WERI-Rb-1 (cell line): ENCODE measurements at places on chromosomes 2 and 18.

DNA sequence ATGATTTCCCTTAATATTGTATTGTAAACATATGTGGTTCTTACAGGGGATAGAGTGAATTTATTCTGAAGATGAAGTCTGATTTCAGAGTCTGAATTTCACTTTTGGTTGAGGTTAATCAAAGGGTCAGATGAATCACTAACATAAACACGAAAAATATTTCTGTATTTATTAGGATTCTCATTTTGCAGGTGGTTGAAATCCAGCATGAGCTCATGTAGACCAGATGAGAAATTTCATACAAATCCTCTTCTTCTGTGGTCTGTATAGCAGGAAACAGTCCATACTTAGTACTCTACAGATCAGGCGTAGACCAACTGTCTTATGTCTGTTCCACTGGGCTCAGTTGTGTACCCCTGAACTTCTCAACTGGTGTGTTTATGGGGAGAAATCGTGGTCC, 157.8 kb downstream of the BABAM2 start:
- no peak for DNase-seq

DNA sequence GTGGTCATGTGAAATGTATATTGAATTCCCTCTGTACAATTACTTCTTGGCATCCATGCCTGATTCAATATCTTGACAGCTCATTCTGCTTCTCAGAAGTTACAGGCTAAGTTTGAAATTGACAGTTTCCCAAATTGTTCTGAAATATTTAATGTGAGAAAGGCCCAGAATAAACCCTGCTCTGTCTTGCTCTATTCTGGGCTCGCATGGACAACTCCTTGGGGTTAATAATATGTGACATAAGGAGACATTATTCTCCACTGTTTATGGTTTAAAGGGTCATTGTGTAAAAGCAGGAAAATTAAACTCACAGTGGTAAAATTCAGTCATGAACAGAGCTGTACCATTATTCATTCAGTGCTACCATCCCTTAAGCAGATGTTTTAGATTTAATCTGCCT, 160.7 kb upstream of the CNTNAP5 start:
- no peak for DNase-seq

- no peak for DNase-seq
These were observed 1.1 kb downstream of the DSC3 start for GRCh38 chr18:31041271-31042083.

- DNase-seq, result peak; percentile 44
These were observed 123.7 kb upstream of the SMAD2 start for GRCh38 chr18:48053881-48054816.

DNA sequence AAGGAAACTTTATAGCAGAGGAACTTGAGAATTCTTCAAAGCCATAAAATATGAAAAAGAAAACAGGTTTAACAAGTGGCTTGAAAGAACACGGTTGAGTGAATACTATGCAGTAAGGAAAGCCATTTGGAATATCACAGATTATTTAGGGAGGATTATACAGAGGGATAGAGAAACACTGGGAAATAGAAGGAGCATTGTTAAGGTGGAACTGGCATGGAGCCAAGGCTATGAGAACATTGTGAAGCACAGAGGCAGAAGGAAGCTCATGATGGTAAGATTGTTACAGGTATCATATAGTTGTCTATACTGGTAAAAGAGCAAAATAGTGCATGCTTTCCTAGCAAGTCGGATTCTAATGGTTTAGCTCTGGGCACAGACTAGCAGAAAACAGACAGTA, 87.1 kb downstream of the SS18 start:
- no peak for DNase-seq

DNA sequence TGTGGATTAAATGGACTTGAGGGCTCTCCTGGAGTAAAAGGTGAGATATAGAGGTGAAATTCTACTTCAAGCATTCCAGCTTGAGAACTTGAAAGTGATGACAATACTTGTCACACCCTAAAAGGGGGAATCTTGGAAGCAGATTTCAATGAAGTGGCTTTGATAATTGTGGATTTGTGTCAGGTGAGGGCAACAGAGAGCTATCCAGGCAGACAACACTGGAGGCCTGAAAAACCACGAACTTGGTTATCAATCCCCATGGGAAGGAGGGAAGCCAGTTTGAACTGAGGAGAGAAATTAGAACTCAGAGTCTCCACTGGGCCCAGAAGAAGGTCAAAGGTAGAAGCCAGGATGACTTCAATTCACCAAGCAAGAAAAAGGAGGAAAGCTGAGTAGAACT, 263.9 kb downstream of the FIGN start:
- DNase-seq, result no peak

DNA sequence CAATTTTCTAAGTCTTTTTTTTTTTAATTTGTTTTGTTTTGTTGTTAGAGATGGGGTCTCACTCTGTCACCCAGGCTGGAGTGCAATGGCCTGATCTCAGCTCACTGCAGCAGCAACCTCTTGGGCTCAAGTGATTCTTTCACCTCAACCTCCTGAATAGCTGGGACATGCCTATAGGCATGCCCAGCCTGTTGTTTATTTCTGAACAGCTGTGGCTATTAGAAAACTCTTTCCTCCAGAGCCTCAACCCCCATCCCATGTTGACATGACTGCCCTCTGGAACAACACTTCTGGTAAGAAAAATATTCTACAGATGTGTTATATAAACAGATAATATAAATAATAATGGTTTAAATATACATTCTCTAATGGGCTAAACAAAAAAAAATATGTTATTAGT, 44.4 kb upstream of the TWSG1 start:
- no peak for DNase-seq

DNA sequence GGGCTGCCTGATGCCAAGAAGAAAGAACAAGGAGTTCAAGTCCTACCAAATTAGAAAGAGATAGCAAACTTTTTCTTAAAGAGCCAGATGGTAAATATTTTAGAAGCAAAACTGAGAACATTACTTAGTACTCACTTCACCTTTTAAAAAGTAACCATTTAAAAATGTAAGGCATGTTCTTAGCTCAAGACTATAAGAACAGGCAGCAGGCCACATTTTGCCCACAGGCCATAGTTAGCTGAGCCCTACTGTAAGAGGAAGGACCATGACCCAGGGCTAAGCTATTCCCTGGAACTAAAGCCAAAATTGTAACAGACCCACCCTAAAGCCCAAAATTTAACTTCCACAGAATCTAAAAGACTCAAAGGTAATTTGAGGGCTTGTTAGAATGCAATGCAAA, 31.3 kb downstream of the USP40 start:
- no peak for DNase-seq

GRCh38 chr2:119650206-119650605, 28.8 kb upstream of the TMEM177 start:
- DNase-seq, result no peak

DNA sequence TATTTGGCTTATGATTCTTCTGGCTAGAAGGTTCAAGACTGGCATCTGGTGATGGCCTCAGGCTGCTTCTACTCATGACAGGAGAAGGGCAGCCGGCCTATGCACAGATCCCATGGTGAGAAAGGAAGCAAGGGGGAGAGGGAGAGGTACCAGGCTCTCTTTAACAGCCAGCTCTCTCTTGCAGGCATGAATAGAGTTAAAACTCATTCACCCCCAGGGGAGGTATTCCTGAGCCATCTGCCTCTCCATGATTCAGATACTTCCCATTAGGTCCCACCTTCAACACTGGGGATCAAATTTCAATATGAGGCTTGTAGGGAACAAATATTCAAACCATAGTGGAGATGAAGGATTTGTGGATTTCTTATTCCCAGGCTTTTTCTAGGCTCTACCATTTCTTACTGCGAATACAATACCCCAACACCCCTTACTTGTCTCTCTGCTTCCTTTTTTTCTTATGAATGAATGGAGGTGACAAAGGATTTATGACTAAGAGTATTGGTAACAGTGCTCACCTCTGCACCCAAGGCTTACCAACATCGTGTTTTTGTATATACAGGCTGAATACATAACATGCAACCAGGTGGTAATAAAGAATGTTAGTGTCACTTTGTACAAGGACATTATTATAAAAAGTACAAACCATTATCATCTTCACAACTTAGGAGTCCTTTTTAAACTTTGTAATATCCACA, 454.6 kb upstream of the TRIB2 start:
- no peak for DNase-seq

DNA sequence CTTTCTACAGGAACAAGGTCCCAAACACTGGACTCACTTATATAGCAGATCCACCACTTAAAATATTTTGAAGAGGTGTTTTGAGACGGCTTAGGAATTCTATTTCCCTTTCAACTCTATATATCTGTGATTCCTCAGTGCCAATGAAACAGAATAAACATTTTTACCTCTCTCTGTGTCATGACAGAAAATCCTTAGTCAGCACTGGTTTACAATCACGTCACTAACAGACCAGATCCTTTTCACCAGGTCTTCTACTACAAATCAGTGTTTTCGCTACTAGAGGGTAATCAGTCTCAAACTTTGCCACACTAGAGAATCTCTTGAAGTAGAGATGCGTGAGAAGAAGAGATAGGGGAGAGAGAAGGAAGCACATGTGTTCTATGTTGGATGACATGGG, 325.6 kb downstream of the SS18 start:
- no peak for DNase-seq

- DNase-seq, result peak; percentile 31
These were observed 27.1 kb upstream of the TFPI start for GRCh38 chr2:187581125-187581896.

DNA sequence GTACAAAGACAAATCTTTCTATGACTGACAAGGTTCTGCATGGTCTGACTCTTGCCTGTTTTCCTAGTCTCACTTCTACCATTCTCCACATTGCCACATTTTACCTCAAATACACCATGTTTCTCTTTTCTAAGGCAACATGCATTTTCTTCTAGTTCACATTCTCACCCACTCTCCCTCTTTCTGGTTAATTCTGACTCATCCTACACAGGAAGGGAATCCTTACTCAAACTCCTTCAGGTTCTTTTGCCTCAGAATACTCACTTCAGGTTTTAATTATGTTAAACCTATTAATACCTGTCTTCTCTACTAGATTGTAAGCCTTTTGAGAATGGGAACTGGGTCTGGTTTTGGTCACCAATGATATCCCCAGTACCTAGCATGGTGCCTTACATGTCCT, 47.2 kb downstream of the MAP2 start:
- no peak for DNase-seq

- DNase-seq, result no peak
These were observed 1.2 kb downstream of the CDK15 start for GRCh38 chr2:201807452-201807999.

DNA sequence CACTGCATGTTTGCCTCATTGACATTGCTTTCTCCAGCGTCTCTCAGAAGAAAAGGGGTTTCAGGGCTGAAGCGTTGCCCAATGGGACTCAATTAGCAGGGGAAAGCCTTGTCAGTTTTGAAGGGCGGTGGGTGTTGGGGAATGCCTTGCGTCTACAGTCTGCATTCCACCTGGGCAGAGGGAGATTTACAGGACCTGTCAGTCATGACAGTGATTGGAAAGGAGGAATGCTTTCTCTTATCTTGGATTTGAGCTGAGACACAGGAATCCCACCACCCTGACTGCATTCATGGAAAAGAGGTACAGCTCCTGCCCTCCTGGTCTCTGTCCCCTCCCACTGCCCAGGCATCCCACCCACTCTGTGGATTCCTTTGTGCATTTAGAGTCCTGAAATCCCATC, 123.9 kb downstream of the ACKR3 start:
- DNase-seq, result no peak

DNA sequence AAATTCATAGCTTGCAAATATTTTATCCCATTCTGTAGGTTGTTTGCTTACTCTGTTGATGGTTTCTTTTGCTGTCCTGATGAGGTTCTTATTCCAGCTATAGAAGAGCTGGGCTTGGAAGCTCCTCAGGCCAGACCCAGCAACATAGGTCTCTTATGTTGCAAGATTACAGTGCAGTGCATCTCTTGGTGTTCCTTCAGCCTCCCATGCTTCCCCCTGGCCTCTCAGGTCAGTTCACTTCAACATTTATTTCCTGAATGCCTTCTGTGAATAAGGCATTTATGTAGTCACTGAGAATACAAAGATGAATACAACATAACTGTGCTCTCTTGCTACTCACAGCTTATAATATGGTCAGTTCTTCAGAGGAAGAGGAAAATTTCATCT, 179.0 kb upstream of the SLC39A10 start:
- DNase-seq, result no peak

- peak; percentile 78 for DNase-seq
These were observed 252.9 kb downstream of the PRKCE start for GRCh38 chr2:45904267-45904945.

DNA sequence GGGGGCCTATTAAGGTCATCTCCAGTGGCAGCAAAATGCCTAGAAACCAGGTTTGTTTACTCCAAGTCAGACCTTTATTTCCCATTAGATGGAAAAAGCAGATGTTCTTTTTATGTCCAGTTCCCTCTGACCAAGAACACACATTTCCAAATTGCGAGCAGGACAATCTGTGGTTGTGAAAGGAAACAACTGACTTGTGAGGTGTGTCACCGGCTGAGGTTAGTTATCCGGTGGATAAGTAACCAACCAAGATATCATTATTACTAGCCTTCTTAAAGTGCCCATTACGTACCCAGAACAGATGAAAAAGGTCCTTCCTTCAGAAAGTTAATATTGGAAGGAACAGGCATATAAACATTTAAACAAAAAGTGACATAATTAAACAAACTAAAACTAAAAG, 112.9 kb downstream of the THADA start:
- no peak for DNase-seq

DNA sequence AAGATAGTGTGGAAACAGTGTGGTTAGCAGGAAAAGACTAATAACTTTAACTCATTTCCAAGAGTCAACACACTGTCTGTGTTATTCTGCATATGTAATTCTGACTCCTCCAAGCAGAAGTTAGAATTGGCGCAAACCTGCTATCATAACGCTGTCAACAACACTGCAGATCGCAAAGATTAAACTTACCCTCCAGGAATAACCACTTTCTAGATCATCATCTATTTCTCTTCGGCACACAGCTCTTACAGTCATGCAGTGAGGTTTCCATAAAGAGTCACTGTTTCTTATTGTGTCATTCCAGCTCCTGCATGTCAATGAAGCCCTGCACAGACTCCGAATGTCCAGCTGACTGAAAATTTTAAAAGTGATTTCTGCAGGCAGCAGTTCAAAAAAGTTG, 2.4 kb downstream of the FBXO48 start:
- no peak for DNase-seq

- no peak for DNase-seq
These were observed 832.6 kb upstream of the ZEB2 start for GRCh38 chr2:145352484-145352883.

- no peak for DNase-seq
These were observed 10.5 kb downstream of the CNGA3 start for GRCh38 chr2:98356729-98357128.

GRCh38 chr2:102359527-102359926, 3.9 kb downstream of the IL18R1 start:
- no peak for DNase-seq

- DNase-seq, result no peak
These were observed 53.6 kb upstream of the PKDCC start for GRCh38 chr2:41994233-41994637.

GRCh38 chr2:205188239-205189138, 493.8 kb upstream of the NRP2 start:
- no peak for DNase-seq

DNA sequence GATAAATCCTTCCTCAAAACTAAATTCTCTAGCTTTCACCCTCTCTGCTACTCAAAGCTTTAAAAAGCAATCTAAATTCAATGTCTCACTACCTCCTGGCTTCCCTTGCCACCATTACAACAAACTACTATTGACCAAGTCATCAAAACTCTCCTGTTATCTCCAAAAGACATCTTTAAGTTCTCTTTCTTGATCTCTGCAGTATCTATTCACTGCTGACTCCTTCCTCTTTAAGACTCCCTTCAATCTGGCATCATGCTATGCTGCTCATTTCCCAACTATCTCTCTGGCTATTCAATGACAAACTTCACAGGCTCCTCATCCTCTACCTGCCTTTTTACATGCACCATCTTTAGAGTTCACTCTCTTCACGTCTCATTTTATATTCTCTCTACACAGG, 5.9 kb downstream of the PPP3R1 start:
- DNase-seq, result no peak

- DNase-seq, result no peak
These were observed 121.1 kb upstream of the RMP24 start for GRCh38 chr18:35851286-35851970.
